ENCODE measurements at places on chromosomes 12 and 14.

DNA sequence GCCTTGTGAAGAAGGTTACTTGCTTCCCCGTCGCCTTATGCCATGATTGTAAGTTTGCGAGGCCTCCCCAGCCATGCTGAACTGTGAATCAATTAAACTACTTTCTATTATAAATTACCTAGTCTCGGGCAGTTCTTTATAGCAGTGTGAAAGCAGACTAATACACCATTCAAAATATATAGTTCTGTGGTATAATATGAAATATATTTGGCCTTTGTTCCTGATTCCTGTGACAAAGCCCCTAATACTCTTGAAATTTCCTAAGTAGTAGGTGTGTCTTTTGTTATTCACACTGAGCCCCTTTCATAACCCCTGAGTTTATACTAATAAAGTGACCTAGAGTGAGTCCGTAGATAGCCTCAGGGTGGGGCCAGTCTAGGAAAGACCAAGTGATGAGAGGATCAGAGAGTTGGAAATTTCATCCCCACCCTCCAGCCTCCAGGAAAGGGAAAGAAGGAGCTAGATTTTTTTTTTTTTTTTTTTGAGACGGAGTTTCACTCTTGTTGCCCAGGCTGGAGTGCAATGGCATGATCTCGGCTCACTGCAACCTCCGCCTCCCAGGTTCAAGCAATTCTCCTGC, 19.4 kb upstream of the STRN3 start:
- DNase-seq, result no peak

DNA sequence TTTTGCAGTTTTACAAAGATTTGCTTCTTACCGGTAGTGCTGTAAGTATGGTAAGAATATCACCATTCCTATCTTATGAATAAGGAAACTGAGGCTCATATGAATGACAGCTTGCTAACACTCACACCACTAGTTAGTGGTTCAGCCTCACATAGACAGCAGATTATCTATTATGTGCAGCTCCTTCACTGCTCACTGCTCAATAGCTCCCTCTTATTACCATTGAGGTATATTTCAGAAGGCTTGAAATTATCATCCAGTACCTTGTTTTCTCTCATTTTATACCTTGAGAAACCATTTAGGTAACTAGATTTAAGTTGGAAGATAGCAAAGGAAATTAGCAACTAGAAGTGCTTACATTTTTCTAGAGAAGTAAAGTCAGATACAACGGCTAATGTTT, 15.5 kb downstream of the RIC8B start:
- DNase-seq, result no peak

GRCh38 chr12:79706676-79707075, 15.9 kb upstream of the PAWR start:
- DNase-seq, result no peak

DNA sequence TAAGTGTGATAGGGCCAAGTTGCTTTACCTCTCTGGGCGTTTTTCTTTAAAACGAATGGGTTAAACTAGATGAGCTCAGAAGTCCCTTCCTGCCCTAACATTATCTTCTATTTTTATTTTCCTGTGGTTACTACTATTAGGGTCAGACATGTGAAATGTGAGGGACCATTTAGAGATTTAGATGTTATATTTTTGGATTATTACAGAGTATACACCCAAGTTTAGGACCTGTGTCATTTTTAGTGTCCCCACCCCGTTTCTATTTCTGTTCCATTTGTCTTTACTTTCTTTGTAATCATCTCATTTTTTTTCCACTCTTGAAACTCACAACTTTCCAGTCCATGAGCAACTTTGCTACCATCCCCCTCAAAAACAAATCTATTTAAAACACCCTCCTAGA, 56.3 kb downstream of the SLC4A8 start:
- DNase-seq, result no peak

DNA sequence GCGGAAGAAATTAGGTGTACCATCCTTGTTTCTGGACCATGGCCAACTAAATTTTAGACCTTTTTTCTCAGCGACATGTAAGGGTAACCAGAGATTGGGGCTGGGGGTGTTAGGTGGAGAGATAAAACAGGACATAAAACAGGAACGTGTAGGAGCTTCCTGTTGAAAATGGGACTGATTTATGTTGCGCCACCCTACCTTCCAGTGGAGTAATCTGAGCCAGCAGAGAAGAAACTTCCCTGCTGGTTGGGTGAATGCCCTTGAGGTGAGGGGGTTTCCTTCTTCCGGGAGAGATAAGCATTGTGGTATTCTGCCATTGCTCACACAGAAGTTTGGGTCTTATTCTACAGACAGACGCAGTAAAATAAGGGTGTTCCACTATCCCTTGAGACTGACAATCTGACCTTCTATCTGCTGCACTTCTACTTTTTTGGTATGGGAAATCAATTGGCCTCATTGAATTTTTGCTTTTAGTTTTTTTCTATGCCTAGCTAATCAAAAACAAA, 417.6 kb downstream of the PCNX1 start:
- DNase-seq, result peak; percentile 50

DNA sequence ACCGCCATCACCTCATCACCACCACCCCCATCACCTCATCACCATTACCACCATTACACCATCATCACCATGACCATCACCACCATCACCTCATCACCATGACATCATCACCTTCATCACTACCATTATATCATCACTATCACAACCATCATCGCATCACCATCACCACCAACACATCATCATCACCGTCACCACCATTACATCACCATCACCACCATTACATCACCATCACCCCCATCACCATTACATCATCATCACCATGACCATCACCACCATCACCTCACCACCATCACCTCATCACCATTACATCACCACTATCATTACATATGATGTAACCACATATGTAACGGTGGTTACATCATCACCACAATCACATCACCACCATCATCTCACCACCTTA, 132.3 kb downstream of the RIMBP2 start:
- no peak for DNase-seq

GRCh38 chr12:94141892-94142291, 6.5 kb upstream of the PLXNC1 start:
- no peak for DNase-seq

Data from CD4-positive, alpha-beta T cell treated with Interleukin-6 at 100 ng/mL for 8 hours (primary cell).